ENCODE measurements at places on chromosomes 1 and 21.
A peak's percentile ranks its signal among the peaks of the same experiment; 100 is the strongest.

- DNase-seq, result no peak
These were observed 147.6 kb downstream of the PBX1 start for GRCh38 chr1:164706606-164706987.

DNA sequence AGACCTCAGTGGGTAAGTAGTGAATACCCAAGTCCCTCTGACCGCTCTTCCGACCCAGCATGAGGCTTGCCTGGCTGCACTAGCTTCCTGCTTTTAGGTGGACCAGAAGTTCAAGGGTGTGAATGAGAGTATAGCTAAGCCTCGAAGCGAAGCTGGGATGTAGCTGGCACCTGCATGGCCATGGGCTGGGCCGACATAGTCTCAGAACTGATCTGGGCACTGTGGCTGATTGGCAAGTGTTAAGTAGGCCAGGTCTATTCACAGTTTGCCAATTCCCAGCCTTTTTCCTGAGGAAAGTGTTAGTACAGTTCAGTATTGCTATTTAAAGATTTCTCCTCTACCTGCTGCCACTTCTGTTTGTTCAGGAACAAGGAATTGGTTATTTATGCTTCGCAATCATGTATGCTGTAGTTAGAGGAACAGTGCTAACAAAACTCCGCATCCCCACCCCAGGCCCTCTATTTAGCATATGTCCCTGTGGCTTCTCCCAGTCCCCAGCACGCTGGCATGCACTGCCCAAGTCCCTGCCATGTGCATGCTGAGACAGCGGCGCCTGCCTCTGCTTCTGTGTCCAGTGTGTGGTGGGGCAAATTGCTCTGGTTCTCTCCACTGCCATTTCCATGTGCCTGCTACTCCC lies 16.3 kb downstream of the SPATA46 start:
- DNase-seq, result no peak

- no peak for DNase-seq
These were observed 109.1 kb downstream of the GRIK3 start for GRCh38 chr1:36925251-36925650.

DNA sequence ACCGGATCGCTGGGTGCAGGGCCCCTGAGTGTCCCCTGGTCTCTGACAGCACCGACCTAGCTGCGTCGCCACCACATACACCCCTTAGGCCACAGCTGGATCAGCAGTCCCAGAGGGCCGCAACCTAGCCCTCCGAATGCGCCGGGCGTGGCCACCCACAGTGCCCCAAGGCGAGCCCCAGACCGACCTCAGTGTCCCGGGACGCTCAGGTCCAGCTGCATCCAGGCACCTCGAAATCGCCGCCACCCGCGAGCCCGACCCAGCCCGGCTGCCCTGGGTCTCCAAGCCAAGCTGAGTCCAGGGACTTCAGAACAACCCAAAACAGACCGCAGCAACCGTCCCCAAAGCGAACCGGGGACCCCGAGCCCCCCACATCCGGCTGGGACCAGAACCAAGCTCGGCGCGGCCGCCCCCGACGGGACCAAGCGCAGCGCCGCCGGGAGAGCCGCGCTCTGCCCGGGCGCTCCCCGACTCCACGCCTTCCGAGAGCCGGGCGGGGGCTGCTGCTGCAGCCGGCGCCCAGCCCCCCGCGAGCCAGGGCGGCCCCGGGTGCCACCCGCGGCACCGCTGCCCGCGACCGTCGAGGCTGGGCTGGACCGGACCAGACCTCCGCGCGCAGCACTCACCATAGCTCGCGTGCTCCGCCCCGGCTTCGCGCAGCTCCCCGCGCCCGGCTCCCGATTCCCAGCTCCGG lies 54.6 kb upstream of the ECE1 start:
- DNase-seq, result no peak

- no peak for DNase-seq
These were observed 698.6 kb downstream of the PLA2G4A start for GRCh38 chr1:187527346-187527745.

DNA sequence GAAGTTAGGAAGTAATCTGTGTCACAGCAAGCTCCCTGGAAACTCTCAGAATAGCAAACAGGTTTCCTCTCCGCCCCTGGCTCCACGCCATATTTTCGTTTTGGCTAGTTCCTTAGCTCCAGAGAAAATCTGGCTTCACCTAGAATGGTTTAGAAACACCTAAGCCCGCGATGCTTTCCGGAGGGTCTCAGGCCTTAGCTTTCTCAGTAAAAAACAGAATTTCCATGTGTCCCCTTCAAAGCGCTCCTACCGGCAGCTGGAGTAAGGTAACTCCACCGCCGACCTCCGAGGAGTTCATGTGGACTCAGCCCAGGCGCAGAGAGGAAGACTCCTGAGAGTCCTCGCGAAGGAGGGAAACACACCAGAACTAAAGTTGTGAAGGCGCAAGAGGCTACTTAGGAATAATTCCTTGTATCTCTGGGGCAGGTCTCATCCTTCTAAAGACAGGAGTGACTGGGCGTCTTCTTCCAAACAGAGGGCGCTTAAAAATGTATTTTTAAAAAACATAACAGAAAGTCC lies 406 bp downstream of the KIAA0040 start:
- DNase-seq, result no peak

DNA sequence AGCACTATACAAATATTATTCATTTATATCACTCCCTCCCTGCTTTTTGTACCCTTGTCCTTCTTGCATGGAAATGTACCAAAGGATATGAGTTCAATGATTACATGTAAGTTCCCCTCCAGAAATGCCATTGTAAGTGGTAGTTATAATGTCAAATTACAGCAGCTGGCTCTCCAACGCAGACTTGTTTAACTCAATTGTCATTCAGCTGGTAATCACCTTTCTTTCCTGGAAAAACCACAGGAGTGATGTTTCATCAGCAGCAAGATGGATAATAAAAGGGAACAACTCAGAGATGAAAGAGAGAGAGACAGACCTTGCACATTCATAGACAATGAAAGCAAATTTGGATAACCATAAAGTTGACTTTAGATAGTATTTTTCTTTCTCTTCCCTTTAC lies 578.6 kb upstream of the PBX1 start:
- no peak for DNase-seq

DNA sequence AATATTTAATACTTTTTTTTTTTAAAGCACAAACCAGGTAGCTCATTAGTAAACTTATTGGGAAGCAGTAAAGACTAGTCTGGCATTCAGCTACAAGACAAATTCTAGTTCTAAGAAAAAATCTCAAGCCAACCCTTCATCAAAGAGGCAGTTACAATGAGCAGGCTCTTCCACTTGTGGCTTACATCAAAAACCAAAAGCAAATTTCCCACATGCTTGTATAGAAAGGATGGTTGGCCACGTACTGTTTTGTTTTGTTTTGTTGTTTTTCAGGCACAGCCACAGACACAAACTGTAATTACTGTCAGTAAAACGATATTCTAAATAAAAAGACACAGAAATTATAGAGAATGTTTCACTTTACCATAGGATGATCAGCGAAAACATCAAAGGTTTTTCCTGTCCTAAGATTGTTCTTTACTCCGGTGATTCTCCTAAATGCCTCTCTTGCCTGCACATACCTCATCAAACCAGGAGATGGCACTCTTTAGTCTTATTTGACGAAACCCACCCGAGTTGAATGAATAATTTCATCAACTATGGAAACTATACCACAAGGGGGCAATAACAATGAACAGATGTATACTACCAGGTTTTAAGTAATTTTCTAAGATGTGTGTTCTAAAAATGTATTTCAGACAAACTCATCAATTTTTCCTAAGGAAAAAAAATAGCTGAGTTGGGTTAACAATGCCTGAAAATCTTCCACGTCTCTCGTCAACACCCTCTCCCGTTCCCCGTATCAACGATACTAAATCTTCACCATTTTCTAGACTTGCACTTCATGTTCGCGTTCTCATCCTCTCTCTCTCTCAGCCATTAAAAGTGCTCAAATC lies 26.9 kb downstream of the RPL5 start:
- peak; percentile 84 for DNase-seq

DNA sequence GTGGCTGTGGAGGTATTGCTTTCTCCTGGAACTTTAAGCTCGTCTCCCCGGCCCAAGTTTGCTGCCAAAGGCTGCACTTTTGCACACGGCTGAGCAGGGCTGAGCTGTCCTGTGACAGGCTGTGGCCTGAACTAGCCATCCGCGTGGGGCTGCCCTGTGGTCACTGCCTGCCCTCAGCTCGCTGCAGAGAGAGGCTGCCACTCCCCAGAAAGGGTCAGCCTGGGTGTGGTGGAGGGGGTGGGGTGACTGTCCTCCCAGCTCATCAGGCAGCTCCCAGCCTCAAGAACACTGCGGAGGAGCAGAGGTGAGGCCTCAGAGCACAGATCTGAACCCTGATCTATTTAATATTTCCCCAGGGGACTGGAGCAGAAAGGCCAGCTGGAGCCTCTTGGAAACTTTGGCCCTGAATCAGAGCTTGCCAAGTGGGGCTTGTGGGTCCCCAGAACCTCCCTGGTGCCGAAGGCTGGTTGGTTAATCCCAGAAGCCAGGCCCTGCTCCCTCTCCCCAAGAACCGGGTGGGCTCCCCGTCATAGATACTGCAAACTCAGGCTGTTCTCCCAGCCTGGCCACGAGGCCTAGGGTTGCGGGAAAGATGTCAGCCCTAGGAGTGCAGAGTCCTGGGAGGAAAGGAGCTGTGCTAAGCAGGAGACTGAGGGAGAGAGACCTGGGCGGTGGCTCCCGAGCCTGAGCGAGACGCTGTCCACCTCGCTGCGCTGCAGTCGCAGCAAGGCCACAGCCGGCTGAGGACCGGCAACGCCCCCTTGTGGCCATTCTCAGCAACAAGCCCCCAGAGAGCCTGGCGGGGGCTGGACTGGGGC lies 125.1 kb upstream of the IPO9 start:
- peak; percentile 91 for DNase-seq

DNA sequence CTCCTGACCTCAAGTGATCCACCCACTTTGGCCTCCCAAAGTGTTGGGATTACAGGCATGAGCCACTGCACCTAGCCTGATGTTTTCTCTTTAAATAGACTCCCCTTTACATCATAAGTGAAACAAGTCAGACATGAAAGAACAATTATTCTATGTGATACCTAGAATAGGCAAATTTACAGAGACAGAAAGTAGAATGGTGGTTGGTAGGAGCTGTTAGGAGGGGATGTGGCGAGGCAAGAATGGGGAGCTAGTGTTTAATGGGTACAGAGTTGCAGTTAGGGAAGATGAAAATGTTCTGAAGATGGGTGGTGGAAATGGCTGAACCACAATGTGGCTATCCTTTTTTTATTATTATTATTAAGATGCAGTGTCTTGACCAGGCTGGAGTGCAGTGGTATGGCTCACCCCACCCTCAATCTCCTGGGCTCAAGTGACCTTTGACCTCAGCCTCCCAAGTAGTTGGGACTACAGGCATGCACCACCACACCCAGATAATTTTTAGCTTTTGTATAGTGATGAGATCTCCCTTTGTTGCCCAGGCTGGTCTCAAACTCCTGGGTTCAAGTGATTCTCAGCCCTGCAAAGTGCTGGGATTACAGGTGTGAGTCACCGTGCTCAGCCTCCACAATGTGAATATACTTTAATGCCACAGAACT lies 28.4 kb downstream of the ELF3 start:
- no peak for DNase-seq

GRCh38 chr1:154714638-154715037 lies 106.7 kb upstream of the ADAR start:
- DNase-seq, result peak; percentile 33

DNA sequence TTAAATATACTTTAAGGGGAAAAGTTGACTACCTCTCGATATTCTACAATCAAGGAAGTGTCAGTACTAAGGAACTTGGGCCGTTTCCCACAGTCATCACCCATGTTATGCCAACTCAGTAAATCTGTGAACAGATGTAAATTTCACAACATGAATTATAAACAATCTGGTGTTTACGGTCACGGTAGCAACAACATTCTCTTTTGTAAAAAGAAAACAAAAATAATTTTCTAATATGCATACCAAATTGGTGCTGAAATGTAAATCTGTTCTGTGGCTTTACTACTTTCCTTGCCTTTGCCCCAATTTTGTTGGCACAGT lies 1.2 kb downstream of the SH3GLB1 start:
- DNase-seq, result no peak

DNA sequence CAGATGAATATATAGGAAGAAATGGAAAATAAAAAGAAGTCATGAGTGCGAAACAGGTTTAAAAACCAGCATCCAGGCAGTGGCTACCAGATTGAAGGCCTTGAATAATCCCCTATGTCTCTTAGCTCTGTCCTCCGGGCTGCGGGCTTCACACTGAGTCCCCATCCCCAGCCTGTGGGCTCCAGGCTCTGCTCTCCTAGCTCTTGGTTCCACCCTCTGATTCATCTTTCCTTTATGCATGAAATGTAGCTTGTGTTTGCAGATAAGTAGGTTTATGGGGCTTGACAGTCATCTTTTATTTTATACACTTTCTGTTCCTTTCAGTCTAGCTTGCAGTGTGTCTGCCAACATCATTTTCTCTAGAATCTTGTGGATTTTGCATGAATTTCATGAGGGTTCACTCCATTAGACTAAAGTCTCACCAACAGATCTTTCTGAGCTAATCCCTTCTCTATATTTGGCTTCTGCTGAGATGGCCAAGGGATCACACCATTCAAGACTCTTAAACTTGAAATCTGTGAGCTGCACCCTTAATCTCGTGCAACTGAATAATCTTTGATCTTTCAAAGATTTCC lies 174.5 kb downstream of the PLPPR4 start:
- DNase-seq, result no peak

DNA sequence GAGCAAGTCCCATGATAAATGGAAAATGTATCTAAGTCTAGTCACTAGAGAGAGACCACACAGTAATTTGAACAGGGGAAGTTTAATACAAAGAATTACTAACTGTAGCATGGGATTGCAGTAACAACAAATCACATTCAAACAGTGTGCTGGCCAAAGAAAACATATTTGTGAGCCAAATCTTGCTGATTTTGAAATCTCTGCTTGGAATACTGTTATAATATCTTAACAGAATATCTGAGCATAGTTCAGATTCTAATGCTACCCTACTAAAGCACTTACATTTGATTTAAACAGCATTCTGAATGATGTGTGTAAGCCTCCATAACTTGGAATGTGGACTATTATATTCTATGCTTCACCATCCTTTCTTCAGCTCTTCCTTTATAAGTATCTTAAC lies 270.0 kb upstream of the BRINP3 start:
- DNase-seq, result no peak

DNA sequence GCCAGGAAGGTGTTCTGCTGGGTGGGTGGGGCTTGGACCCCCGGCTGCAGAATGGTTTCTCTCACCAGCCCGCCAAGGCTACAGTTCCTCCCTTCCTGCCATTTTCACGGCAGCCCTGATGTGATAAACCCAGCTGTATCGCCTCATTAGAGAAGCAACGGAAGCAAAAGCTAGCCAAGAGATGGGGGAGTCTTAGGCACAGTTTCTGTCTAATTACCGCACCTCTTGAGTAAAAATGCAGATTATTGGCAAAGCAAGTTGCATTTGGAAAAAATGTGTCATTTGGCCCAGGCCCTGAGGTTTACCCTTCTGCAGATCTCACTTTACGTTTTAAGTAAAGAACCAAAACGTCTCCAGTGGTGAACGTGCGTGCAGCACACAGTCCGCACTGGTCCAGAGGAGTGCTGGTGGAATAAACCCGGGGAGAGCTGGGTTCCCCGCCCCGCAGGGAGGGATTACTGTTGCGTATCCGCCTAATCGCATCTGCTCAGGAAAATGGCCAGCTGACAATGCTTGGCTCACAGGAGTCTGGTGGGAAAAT lies 109.9 kb downstream of the GALNT2 start:
- DNase-seq, result no peak

GRCh38 chr1:51526248-51526647 lies 7.2 kb upstream of the EPS15 start:
- no peak for DNase-seq

Measured in RWPE1 (cell line).